ENCODE measurements at places on chromosomes 11 and 22. TPM values are rescaled to one million over a fixed set of nuclear protein-coding genes. Genes with fewer than 3 reads are reported as not detected.

Gene OR10G7
- total RNA-seq = not detected

Gene SLC22A25
- not detected for total RNA-seq

Gene ROBO4
- total RNA-seq = not detected

Gene TIGD3
- 4.3 TPM for total RNA-seq

Gene PHOX2A
- total RNA-seq = not detected

DNA sequence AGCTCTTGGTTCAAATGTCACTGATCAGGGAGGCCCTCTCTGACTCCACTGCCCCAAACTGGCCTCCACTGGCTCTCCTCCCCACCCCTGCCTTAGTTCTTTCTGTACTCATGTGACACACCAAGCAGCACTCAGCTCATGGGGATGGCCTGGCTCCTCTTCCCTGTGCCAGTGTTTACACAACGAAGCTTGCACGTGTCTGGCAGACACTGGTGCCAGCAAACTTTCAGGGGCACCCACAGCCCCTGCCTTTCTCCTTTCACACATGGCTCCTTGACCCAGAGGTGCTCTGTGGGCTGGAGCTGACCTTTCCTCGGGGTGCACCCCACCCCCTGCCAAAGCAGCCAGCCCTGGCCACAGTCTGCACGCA is 37.6 kb upstream of the PARVG start:
- H3K27me3 ChIP-seq = peaks cover 13% of the 10 kb centered on the region
- H3K36me3 ChIP-seq = no peaks in the 10 kb centered on the region
- peaks cover 49% of the 10 kb centered on the region for H3K4me1 ChIP-seq

- DNase-seq = no peak
- H3K36me3 ChIP-seq = no peaks in the 10 kb centered on the region
- no peak overlapping the region for H3K27ac ChIP-seq
- H3K4me1 ChIP-seq = no peaks in the 10 kb centered on the region
- no peak overlapping the region for H3K4me3 ChIP-seq
Measured at GRCh38 chr11:1870326-1870696, 17.4 kb downstream of the LSP1 start.

DNA sequence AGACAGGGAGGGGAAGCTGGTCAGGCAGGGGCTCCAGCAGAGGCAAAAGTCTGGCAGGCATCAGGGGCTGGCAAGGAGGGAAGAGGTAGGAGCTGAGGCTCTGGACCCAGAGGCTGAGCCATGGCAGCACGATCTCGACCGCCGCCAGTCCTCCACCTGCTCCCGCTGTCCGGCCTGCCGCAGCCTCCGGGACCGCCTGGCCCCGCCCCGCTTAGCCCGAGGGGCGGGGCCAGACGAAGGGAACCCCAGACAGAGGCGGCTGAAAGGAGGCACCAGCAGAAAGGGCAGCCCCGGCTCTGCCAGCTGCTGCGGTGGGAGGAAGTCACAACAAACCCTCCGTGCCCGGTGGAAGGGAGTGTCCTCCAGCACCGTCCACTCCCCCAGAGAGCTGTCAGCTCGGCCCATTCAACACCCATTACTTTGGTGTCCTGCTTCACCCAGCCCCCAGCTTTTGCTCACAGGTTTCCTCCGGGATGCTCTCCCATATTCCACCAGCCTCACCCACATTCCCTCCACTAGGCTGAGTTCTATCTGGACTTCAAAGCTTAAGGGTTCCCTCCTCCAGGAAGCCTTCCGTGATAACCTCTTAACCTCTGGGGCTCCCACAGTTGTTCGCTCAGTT is at the start of gene MFNG:
Gene MFNG, minus strand, starts transcription at position 161 of the 622 bp plus-strand sequence. CDS start 207 bp downstream, outside the sequence.
- H3K4me1 ChIP-seq = peaks cover 46% of the 10 kb centered on the region
- H3K36me3 ChIP-seq = no peaks in the 10 kb centered on the region
- peak; percentile 91 for DNase-seq
- no peak within 1 kb of the TSS for H3K27ac ChIP-seq
- H3K4me3 ChIP-seq = peak within 1 kb of the TSS; percentile 36
- H3K27me3 ChIP-seq = no peaks in the 10 kb centered on the region

DNA sequence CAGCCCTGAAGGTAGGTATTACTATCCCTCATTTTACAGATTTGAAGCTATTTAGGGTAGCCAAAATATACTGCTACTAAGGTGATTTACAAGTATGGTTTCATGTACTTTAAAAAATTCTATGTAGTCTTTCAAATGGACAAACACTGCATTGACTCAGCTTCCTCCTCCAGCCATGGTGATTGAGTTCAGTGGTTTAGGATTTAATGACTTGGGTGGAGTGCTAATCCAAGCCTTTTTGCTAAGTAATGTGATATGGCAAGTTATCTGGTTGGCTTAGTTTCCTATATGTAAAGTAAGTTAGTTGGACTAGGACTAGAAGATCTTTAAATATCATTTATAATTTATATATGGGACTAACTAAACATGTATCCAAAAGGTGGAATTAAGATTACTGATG is 77.9 kb downstream of the ARHGAP20 start:
- H3K36me3 ChIP-seq = no peaks in the 10 kb centered on the region
- no peak for DNase-seq
- no peak overlapping the region for H3K27ac ChIP-seq
- no peaks in the 10 kb centered on the region for H3K27me3 ChIP-seq

DNA sequence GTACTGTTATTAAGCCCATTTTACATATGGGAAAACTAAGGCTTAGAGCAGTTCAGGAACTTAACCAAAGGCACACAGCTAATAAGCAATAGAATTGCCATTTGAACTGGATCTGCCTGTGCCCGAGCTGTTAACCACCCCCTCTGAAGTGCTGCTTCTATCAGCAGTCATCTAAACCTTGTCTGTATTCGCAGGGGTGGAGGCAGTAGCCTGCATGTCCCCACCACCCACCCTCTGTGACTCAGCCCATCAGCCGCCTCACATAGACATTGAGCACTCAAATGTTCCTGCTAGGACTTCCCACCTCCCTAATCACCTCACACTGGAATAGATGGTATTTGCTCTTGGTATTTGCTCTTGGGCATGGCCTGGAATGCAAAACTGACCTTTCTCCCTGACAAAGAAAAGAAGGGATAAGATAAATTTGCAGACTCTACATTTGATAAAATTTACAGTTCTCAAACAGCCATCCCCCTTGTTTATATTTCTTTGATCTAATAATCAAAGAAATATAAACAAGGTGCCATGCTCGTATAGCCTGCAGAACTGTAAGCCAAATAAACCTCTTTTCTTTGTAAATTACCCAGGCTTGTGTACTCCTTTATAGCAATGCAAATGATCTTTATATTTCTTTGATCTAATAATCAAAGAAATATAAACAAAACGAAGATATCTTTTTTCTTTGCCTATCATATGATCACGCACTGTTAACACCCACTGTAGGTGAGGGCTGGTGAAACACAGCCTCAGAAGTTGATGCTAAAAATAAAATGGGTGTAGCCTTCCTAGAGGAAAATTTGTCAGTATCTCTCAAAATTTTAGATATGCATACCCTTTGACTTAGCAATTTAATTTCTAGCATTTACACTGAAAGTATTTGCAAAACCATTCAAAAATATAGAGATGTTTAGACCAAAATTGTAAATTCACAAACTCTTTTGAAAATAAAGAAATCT is 15.9 kb downstream of the DKK3 start:
- H3K27ac ChIP-seq = no peak overlapping the region
- DNase-seq = no peak
- H3K27me3 ChIP-seq = no peaks in the 10 kb centered on the region
- H3K4me1 ChIP-seq = no peaks in the 10 kb centered on the region

- peak; percentile 56 for DNase-seq
- peaks cover 11% of the 10 kb centered on the region for H3K4me1 ChIP-seq
- no peaks in the 10 kb centered on the region for H3K36me3 ChIP-seq
- H3K27me3 ChIP-seq = peaks cover 5% of the 10 kb centered on the region
- H3K4me3 ChIP-seq = peak overlapping the region; percentile 49
Measured at GRCh38 chr11:66335531-66336233, 552 bp downstream of the RIN1 start.
